GM12892 (cell line): ENCODE measurements at places on chromosomes 6 and 20.

GRCh38 chr20:35595456-35595855 is 20.2 kb upstream of the SPAG4 start:
- DNase-seq, result no peak

DNA sequence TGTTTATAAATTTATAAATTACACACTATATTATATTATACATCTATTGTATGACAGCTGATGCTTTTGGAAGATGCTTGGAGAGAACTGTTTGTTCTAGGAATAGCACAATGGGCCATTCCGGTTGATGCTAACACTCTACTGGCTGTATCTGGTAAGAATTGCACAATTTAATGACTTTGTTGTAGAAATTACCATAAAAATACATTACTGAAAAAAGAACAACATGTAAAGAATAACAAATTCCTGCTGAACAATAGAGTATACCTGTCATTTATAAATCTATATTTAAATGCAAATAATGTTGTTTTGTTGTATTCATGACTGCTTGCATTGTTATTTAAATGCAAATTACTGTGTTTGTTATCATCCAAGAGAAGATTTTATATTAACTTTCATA is 14.4 kb downstream of the NR2E1 start:
- DNase-seq, result no peak

- no peak for DNase-seq
Measured at GRCh38 chr20:36405255-36405654, 99.1 kb downstream of the DLGAP4 start.

GRCh38 chr6:154572556-154572955 is 62.1 kb upstream of the CNKSR3 start:
- DNase-seq, result no peak

- DNase-seq, result no peak
Measured at GRCh38 chr6:118725944-118726343, 74.6 kb upstream of the CEP85L start.
